Fibroblast of skin of left quadriceps (primary cell): ENCODE measurements at places on chromosomes 2 and 18.

DNA sequence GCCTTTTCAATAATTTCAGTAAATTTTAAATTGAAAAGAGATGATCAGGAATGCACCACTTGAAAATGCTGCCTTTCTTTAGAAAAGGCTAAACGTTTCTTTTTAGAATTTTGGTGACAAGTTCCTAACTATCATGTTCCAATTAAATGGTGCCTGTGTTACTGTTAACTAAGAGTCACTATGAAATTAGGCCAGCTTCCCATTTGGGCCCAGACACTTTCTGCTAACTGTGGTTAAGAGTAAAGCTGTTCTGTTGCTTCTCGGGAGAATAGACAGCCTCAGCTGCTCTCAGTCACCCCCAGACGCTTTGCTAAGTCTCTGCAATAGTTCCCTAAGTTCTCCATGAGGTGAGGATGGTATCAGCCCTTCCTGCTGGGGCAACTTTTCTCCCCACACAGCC lies 90.2 kb downstream of the NPAS2 start:
- DNase-seq = no peak

DNA sequence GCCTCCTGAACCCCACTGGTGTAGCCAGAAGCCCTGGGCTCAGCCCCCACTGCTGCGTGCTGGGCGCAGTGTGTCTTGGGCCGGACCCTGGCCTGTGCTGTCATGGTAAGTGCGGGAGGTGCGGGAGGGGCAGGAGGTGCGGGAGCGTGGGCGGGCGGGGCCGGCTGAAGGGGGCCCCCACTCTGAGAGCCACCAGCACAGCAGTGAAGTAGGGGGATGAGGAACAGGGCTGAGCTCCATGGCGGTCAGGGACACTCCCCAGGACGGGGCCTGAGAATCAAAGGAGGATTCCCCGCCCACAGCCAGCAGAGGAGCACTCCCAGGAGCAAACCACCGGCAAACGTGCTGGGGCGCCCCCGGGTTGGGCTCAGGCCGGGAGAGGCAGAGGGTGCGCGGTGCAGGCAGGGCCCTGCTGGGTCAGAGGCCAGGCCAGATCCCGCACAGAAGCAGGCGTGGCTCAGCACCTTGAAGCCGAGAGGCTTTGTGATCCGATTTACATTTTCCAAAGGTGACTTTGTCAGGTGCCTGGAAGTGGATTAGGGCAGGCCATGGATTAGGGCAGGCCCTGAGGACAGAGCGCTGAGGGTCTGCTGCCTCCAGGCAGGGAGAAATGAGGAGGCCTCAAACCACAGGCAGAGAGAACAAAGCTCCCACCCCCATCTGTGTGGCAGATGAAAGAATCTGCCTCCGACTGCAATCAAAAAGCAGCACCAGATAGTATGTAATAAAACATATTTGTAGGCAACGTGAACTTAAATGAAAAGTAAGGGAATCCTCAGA lies 152.0 kb upstream of the RAB6C start:
- no peak for DNase-seq

DNA sequence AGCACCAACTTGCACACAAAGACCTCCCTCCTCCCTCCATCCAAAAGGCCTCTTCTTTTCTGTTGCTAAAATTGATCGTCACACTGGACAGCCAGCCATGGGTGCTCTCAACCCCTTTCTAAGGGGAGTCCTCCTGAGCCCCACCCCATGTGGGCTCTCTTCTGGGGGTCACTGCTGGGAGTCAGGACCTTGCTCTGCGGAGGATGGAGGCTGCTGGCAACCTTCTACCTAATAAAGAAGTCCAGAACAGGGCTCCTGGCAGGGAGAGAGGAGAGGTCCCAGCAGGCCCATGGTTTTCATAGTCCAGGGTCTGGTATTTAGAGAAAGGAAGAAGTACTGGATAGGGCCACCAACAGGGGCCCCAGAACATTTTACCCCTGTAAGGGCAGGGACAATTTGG lies 67.6 kb upstream of the OTOS start:
- DNase-seq = no peak

GRCh38 chr2:70069049-70069448 lies 18.2 kb upstream of the PCBP1 start:
- no peak for DNase-seq

DNA sequence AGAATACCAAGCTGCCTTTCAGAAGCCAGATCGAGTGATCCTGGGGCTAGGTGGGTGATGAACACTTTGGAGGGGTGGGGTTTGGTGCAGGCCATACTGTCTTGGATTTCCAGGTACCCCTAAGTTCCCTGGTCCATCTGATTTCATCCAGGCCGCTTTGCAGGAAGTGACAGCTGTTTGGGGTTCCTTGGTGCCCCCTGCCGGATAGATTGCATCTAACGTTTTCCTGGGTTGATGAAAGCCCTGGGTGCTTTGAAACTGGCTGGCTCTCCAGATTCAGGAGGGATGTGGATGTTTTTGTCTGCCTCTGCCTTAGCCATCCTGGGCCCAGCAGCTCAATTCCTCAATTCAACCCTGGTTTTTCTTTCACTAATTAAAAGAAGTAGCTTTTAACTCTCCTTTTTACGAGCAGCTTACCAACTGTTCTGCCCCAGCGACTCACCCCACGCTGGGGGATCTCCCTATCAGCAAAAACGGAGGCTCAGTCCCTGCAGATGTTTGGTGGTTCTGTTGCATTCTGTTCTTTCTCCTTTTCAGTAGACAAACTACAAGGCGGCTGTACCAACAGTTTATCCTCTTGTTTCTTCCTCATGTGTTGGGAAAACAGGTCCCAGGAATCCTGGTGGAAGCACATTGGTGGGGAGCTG lies 37.1 kb downstream of the ARHGEF4 start:
- peak; percentile 23 for DNase-seq

DNA sequence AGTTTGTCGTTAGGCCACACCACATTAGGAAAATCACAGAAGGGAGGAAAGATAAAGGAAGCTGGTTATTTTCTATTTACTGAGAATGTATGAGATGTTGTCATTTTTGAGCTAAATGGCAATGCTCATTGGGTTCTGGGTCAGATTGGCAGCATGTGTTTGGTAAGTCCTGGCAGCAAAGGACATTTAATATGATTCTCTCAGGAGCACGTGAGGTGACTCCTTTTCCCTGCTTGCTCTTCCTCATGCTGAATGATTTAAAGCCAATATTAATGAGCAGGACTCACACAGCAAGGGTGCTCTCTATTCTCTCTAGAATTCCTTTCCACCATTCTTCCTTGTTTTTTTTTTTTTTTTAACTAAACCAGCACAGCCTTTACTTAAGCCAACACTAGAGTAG lies 298.2 kb downstream of the XIRP2 start:
- DNase-seq = no peak

DNA sequence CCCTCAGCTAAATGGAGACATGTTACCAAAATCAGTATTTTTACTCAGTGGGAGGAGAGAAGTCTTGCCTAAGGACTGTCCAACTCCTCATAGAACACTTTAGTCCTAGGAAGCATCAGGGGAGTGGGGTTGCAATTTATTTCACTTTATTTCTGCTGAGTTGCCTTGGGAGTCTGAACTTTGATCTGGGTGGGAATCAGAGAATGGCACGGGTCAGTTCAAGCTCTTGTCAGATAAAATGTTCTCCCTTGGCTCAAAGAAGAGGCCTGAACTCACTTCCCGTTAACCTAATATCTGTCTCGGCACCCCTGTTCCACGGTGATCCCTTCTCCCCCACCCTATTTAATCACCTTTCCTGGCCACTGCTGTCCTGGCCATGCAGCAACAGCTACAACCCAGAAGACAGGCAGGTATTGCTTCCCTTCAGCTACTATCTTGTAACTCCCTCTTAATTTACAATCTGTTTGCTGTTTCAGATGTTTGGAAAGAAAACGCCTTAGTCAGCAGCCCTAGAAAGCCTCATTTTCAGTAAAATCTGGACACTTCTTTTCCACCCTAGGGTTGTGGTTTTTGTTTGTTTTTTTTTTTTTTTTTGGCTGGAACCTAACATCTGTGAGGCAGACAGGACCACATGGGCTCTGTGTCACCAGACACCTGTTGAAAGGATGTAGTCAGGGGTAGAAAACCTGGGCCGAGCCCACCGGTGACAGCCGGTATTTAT lies 52.5 kb downstream of the SERTAD2 start:
- no peak for DNase-seq

- DNase-seq = no peak
Observed at GRCh38 chr2:237455764-237456163, 31.3 kb upstream of the MLPH start.

- DNase-seq = no peak
Observed at GRCh38 chr2:20193185-20193584, 31.7 kb downstream of the SDC1 start.

GRCh38 chr18:44920441-44920840 lies 239.8 kb downstream of the SETBP1 start:
- DNase-seq = no peak

DNA sequence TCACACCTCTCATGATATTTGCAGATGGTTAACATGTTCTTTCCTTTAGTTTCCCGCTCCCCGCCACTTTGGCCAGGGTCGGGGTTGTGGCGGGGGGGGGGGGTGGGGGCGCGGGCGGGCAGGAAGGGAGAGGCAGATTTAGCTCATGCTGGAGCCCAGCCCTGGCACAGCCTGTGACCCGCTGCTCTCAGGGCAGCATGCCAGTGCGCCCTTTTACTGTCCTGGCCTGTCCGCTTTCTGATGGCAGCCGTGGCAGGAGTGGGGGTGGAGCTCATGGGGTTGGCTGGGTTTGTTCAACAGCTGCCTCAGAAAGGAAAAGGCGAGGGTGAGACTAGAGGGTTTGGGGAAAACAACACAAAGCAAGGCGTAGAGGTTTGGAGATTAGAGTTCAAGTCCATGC lies 56.1 kb downstream of the TNP1 start:
- no peak for DNase-seq

- no peak for DNase-seq
Observed at GRCh38 chr2:239321596-239322415, 79.0 kb downstream of the HDAC4 start.

GRCh38 chr2:71614976-71615766 lies 161.8 kb downstream of the DYSF start:
- DNase-seq = no peak

DNA sequence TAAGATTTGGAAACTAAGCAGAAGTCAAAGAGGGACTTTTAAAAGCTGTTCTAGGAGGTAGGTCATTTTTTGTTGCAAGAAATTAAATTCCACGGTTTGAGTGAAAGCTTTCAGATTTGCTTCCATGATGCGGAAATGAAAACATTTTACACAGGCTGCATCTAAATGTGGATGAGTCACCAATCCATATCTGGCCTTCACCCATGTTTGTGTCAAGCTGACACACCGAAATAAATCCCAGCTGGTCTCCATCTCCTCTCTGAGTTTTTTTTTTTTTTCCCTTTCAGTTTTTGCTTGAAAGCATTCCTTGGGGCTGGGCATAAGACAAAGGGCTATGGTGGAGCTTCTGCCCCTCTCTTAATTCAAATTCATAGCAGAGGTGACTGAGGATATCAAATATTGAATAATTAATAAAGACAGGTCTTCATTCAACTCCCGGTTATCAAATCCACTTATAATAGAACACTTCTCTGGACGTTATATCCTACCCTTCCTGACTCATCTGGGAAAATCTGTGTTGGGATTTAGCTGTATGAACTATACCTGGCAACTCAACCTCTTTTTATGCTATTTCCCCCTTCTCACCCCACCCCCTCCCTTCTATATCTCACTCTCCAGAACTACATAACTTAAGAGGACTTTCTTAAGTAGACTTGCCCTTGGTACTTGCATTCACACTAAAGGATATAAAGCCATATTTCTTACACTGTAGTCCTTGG lies 558.3 kb upstream of the GCFC2 start:
- DNase-seq = peak; percentile 14

DNA sequence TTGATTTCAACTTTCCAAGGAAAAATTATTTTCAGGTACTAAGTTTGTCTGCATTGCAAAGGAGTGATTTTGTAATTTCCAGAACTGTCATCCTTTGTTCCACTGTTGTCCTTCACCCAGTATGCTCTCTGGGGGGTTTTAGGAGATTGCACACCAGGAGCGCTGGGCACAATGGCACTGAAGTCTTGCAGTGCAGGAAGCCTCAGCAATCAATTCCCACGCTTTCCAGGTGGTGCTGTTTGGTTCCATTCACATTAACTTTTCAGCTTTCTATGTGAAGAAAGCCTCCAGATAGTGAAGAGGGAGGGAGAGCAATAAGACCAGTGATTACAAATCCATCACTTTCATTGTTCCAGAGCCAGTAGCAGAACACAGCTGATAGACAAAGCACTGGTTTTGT lies 344.0 kb upstream of the VWC2L start:
- DNase-seq = no peak
